Activated T-cell treated with anti-CD3 and anti-CD28 coated beads for 4 hours (primary cell): ENCODE measurements at places on chromosomes 1 and 21.

- no peak for DNase-seq
Observed at GRCh38 chr1:167587872-167588271, 34.3 kb upstream of the CREG1 start.

DNA sequence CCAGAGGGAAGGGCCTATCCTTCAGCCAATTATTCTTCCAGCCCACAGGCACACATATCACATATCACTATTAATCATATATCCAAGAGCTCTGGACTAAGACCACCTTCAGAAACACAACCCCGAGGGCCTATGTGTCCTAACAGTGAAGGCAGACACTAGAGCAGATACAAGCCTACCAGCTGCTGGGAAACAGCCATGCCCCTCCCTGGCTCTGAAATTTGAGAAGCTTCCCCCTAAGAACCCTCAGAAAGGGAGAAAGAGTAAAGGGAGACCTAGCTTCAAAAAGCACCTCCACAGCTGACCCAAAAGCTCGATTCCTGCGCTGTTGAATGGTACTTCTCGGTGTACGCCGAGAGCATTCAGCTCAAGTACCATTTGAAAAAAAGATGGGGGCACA, 17.4 kb downstream of the CNN3 start:
- no peak for DNase-seq

- DNase-seq, result no peak
Observed at GRCh38 chr1:230153641-230154296, 86.7 kb downstream of the GALNT2 start.

DNA sequence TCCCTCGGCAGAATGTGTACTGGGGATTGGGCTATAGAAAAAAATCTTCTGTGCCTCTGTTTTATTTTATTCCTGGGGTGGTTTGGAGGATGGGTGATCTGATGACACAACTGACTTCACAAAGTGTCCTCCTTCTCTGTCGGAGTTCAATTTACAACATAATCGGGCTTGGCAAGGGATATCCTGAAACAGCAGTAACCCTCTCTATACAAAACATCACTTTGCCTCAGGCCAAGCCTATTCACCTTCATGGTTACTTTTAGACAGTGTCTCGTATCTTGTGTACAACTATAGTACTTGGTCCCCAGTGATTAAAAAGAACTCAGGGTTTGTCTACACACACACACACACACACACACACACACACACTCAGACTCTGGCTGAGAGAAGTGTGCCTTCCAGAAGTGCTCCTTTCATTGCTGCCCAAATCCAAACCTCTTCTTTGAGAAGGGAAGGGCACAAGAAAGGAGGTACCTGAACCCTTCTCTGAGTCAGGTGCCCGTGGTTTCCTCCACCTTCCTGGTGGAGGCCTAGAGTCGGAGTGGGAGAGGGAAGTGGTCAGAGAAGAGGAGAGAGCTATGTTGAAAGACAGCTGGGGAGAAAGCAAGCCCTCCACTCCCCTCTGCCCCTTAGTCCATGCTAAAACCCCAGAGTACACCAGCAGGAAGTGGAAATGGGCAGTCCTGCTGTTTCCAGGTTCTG, 62.4 kb upstream of the POU2F1 start:
- no peak for DNase-seq

- no peak for DNase-seq
Observed at GRCh38 chr1:201190005-201190404, 619 bp upstream of the IGFN1 start.

- no peak for DNase-seq
Observed at GRCh38 chr21:17783003-17783402, 36.2 kb downstream of the C21orf91 start.

GRCh38 chr1:26555550-26555981, 26.0 kb downstream of the RPS6KA1 start:
- DNase-seq, result no peak

DNA sequence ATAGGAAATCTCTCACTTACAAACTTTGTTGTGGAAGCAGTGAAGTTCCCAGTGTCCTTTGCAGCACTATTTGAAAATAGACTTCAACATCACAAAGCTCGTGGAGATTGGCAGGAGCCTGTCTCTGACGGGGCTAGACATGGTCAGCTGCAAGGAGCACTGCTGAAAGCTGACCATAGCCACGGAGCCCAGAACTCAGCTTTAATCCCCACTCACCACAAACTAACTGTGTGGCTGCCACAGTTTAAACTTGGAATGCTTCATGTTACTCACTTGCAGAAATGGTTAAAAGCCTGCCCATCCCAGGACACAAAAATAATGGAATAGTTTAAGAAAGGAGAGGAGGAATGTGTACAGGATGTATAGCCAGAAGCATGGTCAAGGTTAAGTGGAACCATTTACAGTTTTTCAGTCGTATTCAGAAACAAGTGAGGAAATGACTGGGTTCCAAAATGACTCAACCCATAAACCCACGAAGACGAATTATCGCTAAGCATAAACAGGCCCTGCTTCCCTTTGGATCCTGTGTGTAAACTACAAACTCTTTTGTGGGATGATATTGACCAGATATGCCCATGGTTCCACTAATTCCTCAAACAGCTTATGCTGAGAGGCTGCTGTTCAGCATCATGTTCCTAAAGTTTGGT, 18.2 kb downstream of the DNALI1 start:
- no peak for DNase-seq

- DNase-seq, result no peak
Observed at GRCh38 chr1:104671684-104672353, 922.1 kb downstream of the AMY1C start.

- DNase-seq, result peak; percentile 60
Observed at GRCh38 chr1:180178511-180179161, 24.0 kb downstream of the QSOX1 start.

DNA sequence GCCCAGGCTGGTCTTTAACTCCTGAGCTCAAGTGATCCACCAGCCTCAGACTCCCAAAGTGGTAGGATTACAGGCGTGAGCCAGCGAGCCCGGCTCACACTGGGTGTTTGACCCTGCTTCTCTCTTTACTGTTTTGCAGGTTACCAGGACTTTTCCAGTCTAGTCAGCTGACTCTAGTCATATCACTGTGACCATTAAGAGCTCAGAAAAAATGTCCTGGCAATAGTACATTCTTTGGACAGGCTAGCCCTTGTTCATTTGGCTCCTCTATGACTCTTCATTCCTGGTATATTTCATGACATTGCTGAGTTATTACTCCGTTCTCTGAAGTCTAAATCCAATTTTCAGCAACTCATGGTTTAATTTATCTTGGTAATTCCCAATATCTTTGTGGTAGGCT, 8.0 kb upstream of the CA6 start:
- DNase-seq, result no peak

- DNase-seq, result no peak
Observed at GRCh38 chr1:75258351-75258750, 124.2 kb downstream of the LHX8 start.

DNA sequence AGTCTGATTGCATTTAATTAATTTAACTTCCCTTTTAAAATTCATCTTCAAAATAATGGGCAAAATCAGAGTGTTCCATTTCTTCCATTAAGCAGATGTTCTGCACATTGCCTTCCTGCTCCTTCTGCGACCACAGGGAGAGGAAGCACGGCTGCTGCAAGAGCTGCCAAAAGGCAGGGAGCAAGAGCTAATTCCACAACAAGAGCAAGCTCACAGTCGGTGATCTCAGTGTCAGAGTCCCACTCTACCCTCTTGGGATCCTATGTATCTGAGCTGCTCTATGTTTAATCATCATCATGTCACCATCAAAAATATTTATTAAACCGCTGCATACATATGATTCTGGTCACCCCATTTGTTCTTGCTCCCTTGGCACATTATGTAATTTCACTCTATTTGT, 255.3 kb upstream of the CAMK1G start:
- DNase-seq, result no peak

- no peak for DNase-seq
Observed at GRCh38 chr1:67436511-67437055, 6.4 kb upstream of the SERBP1 start.

GRCh38 chr1:14788080-14788479, 189.6 kb downstream of the KAZN start:
- no peak for DNase-seq

DNA sequence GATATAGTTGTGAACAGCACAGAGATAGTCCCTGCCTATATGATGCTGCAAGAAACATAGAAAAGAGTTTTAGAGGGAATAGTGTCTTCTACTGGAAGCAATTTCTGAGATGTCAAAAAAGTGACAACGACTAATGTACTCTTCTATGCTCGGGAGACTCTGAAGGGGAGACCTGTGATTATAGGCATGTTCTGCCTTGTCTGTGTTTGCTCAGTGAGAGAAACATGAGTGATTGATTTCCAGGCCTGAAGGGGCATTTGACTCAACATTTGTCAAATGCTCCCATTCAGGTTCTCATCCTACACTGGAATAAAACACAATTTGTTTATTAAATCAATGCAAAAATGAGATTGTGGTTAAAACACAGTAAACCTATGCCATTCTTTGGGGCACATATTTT, 131.8 kb downstream of the CTH start:
- no peak for DNase-seq

GRCh38 chr1:22807340-22807739, 96.7 kb downstream of the EPHB2 start:
- DNase-seq, result no peak

DNA sequence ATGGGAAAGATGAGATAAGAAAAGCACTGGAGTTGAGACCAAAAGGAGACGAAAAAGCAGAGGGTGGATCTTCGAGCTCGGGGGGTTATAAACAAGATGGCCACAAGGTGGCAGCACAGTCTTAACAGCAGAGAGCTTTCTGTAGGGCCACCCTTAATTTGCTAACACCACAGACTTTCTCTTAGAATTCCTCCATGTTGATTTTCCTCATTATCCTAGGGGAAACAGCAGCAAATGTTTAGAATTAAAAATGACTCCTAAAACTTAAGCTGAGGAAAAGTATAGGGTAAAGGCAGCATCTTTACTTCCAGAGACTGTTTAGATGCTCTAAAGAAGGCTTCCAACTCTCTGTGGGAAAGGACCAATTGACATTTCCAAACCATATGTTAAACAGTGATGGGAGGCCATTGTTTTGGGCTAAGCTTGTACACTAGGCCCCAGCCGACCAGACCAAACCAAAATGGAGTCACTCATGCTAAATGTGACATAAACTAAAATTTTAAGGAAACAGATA, 2.5 kb upstream of the APOBEC4 start:
- peak; percentile 74 for DNase-seq

- no peak for DNase-seq
Observed at GRCh38 chr1:157532569-157532968, 19.7 kb downstream of the FCRL5 start.

DNA sequence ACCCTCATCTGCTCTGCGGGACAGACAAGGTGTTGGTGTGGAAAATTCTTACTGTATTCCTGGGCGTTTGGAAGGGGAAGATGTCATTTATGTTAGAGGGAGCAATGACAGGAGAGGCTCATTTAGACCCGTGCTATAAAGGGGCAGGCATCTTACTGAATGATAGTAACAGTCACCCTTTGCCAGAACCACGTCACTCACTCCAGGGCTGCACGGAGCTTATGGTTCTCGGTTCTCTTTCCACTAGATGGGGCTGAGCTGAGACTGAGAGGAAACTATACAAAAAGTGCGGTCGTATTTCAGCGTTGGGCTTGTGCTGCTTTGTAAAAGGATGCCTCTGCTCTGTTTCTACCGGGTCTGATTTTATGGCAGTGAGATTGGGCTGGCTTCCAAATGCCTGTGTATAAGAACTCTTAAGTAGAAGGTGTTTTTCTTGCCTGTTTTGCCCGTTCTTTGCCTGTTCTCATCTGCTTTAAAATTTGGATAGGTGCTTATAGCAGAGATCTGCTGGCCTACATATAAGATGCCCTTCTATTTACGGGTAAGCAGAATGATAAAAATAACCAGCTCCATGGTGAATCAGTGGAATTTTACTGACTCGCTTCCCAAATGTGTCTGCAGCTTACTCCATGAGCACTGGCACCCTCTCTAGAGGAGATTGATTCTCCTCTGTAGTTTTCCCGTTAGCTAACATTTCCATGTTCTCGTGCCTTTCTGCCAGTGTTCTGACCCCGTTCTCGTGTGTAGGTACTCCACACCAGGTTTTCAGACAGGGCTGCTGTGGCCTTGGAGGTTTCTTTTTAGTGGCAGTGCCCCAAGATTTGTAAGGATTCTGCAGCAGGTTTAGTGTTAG, 55.9 kb downstream of the MRPS6 start:
- peak; percentile 43 for DNase-seq

- no peak for DNase-seq
Observed at GRCh38 chr1:184965439-184965838, 8.9 kb downstream of the NIBAN1 start.

GRCh38 chr1:53618500-53619366, 120.2 kb downstream of the GLIS1 start:
- no peak for DNase-seq

DNA sequence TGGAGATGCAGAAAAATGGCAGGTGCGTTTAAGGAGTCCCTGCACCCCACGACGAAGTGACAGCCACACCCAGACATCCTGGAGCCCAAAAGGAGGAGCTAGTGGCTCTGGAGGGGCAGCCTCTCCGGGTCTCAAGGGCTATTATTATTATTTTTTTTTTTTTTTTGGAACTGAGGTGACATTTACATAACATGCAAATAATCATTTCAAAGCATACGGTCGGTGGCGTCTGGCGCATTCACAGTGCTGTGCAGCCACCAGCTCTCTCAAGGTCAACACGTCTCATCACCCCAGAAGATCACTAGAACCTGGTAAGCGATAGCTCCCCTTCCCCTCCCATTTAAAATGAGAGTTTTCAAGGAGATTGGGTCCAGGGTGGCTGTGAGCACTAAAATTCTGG, 67.5 kb upstream of the PDE9A start:
- no peak for DNase-seq

- no peak for DNase-seq
Observed at GRCh38 chr1:106998431-106999002, 58.0 kb upstream of the PRMT6 start.
